ENCODE measurements at places on chromosomes 12 and 14.
A peak's percentile ranks its signal among the peaks of the same experiment; 100 is the strongest.

DNA sequence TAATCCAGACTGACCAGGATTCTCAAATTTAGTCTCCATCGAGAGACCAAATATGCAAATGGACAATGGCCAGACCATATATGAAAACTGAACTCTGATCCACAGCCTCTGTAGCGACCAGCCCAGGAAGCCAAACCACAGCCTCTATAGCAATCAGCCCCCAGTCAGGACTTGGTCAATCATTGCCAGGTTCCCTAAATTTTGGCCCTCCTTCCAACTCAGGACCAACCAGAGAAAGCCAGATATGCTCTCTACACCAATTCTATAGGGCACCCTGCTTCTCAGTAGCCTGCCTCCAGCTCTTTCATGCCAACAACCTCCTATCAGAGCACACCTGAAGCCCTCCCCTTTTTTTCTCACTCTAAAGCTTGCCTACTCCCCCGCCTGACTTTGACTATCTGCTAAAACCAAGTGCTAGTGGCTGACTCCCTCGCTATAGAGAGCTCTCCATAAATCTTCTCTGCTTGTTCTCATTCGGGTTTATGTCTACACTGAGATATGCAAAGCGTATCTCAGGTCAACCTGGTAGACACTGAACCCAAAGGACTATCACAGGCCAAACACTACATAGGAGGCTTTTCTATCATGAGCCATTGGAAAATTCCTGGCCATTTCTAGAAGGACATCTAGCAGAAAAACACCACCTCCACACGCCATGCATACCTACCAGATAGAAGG is 110.5 kb upstream of the FUT8 start:
- no peak for DNase-seq

- no peak for DNase-seq
Observed at GRCh38 chr14:38420048-38420447, 164.2 kb upstream of the CLEC14A start.

- peak; percentile 77 for DNase-seq
Observed at GRCh38 chr14:21039585-21040369, 2.4 kb upstream of the RNASE7 start.

DNA sequence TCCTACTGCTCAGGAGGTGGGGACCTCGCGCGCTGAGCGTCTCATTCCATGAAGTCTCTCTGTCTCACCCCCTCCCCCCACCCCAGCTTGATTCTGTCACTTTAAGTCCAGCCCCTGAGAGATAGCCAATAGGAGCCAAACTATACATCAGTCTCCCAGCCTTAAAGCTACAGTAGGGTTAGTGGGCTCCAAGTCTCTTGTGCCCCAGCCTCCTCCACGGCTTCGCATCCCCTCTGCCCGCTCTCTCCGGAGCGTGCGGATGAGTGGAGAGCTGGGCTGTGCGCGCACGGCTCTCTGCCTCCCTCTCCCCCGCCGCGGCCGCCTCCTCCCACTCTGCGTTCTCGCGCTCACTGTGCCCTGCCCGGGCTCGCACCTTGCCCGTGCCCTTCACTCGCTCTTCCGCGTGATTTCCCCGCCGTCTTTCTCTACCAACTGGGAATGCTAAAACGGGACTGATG is at the start of gene ESRRB:
Gene ESRRB, plus strand, starts transcription at position 191 of the 458 bp plus-strand sequence. Its CDS starts 265 bp downstream, at position 456.
- DNase-seq = no peak

GRCh38 chr12:6867413-6868210 is at the start of gene TPI1:
TSS of gene TPI1 (plus strand) at chr12:6867531. CDS start at chr12:6867567, 36 bp downstream.
- no peak for DNase-seq

DNA sequence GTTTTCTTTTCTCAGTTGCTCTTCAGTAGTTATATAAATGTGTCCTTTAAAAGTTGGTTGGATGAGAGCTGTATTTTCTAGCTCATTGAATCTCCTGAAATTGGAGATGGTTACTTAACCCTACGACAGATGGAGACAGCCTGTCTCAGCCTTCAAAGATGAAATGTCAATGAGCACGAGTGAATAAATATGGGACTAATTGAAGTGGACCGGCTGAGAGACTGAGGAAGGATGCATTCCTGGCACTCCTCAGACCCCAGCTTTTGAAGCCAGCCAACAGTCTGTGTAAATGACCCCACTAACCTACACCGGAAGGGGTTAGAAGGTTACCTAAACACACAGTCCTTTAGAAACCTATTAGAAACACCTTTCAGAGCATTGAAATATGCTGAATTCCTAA is 46.6 kb downstream of the PDZRN4 start:
- no peak for DNase-seq

- no peak for DNase-seq
Observed at GRCh38 chr12:116448165-116448739, 110.9 kb upstream of the MAP1LC3B2 start.

DNA sequence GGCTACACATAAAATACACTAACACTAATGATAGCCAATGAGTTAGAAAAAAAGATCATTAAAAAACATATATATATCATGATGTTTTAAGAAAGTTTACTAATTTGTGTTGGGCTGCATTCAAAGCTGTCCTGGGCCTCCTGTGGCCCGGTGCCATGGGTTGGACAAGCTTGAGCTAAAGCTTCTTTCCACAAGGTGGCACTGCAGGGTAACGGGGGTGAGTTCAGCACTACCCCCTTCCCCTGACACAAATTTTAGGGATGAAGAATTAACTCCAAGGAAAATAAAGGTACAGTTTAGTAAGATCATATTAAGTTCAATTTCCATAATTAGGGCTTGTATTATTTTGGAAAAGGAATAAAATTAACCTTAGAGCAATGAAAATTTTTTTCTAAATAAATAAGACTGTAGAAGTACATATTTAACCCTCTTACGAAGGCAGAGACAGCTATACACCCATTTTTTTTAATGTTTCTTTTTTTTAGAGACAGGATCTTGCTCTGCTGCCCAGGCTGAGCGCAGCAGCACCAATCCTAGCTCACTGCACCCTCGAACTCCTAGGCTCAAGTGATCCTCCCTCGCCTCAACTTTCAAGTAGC is 38.9 kb downstream of the PPP1R13B start:
- DNase-seq = peak; percentile 15

DNA sequence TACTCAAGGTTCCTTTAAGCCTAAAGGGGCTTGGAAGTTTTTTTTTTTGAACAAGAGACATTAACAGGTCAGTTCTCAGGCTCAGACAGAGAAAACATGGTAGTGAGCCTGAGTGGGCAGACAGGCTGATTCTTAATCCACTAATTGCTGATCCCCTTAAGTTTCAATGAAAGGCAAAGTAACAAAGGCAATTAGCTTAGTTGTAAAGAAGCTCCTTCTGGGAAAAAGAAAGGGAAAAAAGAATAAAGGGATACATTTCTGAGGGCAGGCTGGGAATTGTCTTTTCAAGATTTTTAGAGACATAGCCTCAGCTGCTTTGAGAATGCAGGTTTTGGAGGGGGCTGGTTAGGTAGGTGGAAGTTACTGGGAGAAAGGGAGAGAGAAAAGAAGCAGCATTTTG is 133.8 kb downstream of the CFAP54 start:
- DNase-seq = no peak

DNA sequence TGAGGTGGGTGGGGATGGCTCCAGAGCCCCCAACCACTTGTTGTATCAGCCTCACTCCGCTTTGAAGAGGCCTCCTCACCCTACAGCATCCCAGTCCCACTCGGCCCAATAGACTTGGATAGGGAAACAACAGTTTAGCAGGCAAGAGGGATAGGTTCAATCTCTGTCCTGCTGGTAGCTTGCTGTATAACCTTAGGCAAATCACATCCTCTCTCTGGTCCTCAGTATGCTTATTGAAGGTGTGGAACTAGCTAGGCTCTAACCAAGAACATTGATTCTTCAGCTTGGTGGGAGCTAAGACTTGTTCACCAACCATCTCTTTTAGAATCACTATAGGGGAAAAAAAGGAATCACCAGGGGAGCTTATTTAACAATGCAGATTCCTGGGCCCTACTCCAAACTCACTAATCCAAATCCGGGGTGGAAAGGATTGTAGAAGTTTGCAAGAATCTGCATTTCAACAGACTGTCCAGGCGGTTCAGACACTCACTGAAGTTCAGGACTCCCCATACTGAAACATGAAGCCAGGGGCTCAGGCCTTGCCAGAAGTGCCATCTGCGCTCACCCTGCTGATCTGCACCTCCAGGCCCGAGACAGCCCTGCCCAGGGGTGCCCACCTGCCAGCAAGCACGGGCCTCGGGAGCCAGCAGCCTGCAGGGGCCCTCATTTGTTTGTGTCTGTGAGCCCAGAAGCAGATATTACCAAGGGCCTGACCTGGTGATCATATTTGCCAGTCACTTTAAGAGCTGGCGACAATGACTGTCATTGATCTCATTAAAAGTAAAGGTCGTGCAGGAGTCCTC is 113.0 kb downstream of the ADCK1 start:
- no peak for DNase-seq

- no peak for DNase-seq
Observed at GRCh38 chr14:74737753-74738325, 24.9 kb downstream of the FCF1 start.

DNA sequence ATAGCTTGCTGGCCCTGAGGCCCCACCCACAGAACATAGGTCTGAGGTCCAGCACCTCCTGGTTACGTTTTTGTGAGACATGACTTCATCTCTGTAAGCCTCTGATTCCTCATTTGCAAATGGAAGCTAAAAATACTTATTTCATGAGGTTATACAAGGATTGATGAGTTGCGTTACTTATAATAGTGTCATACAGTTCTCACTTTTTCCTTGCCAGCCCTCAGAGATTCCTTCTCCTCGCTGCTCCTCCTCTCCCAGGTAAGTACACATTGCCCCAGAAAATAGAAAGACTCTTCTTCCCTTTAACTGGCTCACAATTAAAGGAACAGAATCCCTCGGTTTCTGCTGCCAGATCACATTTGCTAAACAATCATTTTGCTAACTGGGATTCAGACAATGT is 739.2 kb downstream of the VRK1 start:
- DNase-seq = no peak

DNA sequence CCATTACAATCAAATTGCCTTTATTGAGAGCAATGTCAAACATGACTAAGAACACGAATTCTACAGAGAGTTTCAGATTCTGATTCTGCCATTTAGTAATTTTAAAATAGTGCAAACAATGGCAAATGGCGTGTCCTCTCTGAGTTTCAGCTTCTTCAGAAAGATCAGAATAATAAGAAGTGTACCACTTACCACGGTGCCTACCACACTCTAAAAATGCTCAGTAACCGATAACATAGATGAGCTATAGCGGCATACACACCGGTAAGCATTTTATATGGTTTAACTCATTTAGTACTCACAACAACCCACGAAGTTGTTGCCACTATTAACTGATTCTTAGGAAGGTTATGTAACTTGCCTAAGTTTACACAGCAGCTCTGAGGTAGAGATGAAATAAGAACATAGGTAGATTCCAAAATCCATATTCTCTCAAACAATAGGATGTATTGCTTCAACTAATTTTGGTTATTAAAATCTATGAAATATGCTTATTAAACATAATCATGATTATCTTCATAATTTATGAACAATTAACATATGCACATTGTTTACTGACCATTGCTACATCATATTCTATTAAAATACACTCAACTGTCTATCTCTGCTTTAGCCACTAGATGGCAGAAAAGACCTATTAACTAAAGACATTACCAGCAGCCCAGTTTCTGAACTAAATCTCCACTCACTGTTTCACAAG is 38.3 kb downstream of the SLC6A15 start:
- peak; percentile 14 for DNase-seq

GRCh38 chr14:96252323-96252998 is 3.5 kb upstream of the BDKRB1 start:
- peak; percentile 75 for DNase-seq

- DNase-seq = no peak
Observed at GRCh38 chr14:87002776-87003175, 990.2 kb downstream of the GALC start.

- DNase-seq = peak; percentile 34
Observed at GRCh38 chr14:75577729-75578101, 705 bp upstream of the FLVCR2 start.

GRCh38 chr12:114799574-114800487 is 115.9 kb upstream of the TBX3 start:
- no peak for DNase-seq

GRCh38 chr14:65892315-65892714 is 479.8 kb downstream of the FUT8 start:
- DNase-seq = no peak

DNA sequence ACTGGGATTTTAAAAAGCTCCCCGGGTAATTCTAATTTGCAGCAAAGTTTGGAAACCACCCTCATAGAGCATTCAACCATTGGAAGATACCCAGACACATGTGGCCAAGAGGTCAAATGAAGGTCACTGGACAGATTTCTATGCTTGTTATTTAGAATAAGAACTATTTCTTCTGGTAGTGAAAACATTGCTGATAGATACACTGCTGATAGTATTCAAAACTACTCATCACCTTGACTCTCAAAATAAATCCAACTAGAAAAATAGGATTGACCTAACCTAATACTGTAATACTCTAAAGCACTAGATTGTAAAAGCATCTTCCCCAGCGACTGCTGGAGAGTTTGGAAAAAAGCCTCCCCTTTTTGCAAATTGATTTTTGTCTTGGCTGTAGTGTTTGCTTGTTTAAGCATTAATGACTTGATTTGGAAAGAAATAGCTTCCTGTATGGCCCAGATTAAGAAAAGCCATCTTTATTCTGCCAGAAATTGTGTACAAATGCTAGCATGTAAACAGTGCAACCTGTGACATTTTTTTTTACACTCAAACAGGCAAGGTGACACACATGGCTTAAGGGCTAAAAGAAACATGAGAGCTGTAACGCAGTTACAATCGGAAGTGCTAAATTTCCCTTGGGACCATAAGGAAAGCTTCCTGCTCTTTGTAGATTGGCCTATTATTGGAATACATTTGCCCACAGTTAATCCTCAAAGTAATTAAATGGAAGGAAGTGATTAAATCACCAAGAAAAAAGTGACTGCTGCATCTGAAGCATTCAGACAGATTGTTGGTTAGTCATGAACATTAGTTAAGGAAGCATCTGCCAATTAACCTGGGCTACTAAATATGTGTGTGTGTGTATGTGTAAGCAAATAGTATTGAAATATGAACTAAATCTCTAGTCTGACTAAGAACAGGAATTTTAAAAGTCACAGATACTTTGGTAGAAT is 356.5 kb upstream of the ATP2B1 start:
- DNase-seq = no peak

GRCh38 chr14:99579903-99580571 is 24.0 kb downstream of the CCDC85C start:
- DNase-seq = no peak

DNA sequence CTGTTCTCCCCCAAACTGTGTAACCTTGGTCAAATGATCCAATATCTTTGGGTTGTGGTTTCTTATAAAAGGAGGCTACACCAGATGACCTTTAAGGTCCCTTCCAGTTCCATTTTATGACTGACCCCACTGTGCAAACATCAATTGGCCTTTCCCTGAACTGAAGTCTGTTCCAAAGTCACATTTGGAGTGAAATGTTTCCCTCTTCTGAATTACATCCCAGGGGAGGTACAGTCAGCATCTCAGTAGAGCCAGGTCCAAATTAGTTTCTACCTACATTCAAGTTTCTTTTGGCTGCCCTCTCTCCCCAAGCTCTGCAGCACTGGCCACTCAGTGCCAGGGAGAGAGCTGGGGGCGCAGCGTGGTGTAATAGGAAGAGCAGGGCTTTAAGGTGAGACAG is 34.4 kb downstream of the LIMA1 start:
- DNase-seq = no peak

DNA sequence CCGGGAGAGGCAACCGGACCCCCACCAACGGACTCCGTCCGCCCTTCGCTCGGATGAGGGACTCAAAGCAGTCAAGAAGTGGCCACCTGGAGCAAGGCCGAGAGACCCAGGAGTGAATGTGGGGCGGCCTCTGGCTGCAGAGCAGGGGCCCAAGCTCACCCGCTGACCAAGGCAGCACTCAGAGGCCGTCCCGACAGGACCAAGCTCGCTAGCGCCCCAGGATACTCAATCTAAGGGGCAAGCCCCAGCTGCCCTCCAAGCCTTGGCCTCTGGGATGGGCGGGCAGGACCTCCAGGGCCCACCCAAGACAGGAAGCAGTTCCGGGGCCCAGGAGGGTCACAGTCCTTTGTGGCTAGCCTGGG is 936 bp downstream of the AKT1 start:
- DNase-seq = no peak
